ENCODE measurements at places on chromosomes 3 and 15. TPM values are rescaled to one million over a fixed set of nuclear protein-coding genes. Genes with fewer than 3 reads are reported as not detected.

Gene ALDH1A3
- total RNA-seq: 19.5 TPM

Gene BBS4
- 18.1 TPM for total RNA-seq

Gene NDUFB5
- total RNA-seq: 52.3 TPM

Gene LRRC2
- total RNA-seq: not detected

Gene CLRN1
- not detected for total RNA-seq

Gene TMC3
- not detected for total RNA-seq

Gene CHRD
- 0.48 TPM for total RNA-seq

Gene TPM1
- total RNA-seq: 502 TPM

Measured in A549 treated with CORT108297 at 1 μM for 4 hours (cell line).